PC-9 (cell line): ENCODE measurements at places on chromosomes 3 and 15.
A peak's percentile ranks its signal among the peaks of the same experiment; 100 is the strongest.

GRCh38 chr3:181454451-181455027 is 257.2 kb upstream of the SOX2 start:
- H3K27me3 ChIP-seq: no peaks in the 10 kb centered on the region
- DNase-seq: no peak
- no peak overlapping the region for H3K4me3 ChIP-seq
- no peak overlapping the region for H3K27ac ChIP-seq
- H3K36me3 ChIP-seq: no peaks in the 10 kb centered on the region
- H3K4me1 ChIP-seq: no peaks in the 10 kb centered on the region

- no peaks in the 10 kb centered on the region for H3K36me3 ChIP-seq
- H3K27ac ChIP-seq: peak overlapping the region; percentile 74
- DNase-seq: peak; percentile 99
- peak overlapping the region; percentile 42; the same call in 1 of the 2 replicates for H3K4me3 ChIP-seq
- peaks cover 37% of the 10 kb centered on the region for H3K4me1 ChIP-seq
Measured at GRCh38 chr3:195914648-195915473, 6.5 kb upstream of the TNK2 start.

DNA sequence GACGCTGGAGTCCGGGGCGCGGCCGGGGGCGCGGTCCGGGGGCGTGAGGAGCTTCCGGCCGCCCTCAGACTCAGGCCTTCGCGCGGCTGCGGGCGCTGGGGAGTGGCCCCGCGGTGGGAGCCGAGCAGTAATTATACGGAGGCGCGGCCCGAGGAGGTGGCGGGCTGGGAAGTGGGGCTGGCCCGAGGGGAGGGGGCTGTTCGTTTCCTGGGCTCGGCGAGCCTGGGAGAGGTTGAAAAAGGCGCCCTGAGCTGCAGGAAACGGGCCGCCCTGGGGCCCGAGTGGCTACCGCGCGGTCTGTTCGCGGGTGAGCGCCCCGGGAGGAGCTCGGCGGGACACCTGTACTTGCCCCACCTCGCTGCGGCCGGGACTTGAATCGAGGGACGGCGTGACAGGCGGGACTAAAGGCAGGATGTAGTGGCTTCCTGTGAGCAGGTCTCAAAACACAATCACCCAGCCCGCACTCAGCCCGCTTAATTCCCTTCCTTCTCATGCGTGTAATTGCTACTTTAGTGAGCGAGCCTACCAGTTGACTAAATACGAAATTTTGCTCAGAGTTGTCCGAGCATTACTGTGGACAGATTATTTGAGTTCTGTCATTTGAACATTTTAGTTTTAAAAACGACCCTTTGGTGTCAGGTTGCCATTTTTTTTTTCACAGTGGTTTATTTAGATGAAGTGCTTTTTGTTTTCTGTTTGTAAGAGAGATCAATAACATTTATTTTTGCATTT is 860 bp downstream of the RASA2 start:
- DNase-seq: peak; percentile 82
- peak overlapping the region; percentile 90 for H3K27ac ChIP-seq
- H3K36me3 ChIP-seq: no peaks in the 10 kb centered on the region
- no peaks in the 10 kb centered on the region for H3K27me3 ChIP-seq
- H3K4me1 ChIP-seq: peaks cover 50% of the 10 kb centered on the region
- H3K4me3 ChIP-seq: peak overlapping the region; percentile 76

GRCh38 chr3:49311283-49311682 is 28.6 kb downstream of the USP4 start:
- H3K27me3 ChIP-seq: no peaks in the 10 kb centered on the region
- no peak overlapping the region for H3K27ac ChIP-seq
- no peaks in the 10 kb centered on the region for H3K4me1 ChIP-seq

DNA sequence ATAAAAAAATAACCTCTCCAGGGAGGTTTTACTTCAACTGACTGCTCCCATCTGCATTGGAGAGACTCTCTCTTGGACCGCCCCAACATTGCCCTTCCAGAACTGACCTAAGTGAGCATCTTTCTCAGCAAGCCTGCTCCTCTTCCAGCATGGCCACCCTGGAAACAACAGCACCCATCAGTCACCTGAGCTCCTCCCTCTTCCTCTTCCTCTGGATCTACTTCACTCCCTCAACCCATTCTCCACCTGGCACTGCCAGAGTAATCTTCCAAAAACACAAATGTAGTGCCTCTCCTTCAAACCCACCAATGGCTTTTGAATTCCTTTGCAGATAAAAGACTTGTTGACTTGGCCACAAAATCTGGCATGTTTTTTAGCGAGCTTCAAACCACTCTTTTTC is 128.8 kb upstream of the NR2F2 start:
- DNase-seq: no peak
- H3K36me3 ChIP-seq: no peaks in the 10 kb centered on the region
- H3K4me3 ChIP-seq: no peak overlapping the region

- H3K27me3 ChIP-seq: peaks cover 41% of the 10 kb centered on the region
- no peaks in the 10 kb centered on the region for H3K4me1 ChIP-seq
- no peak overlapping the region for H3K27ac ChIP-seq
Measured at GRCh38 chr3:134796281-134797056, 1.4 kb downstream of the EPHB1 start.

GRCh38 chr3:45017821-45018220 is 8.3 kb upstream of the CLEC3B start:
- no peak overlapping the region for H3K27ac ChIP-seq
- DNase-seq: no peak
- H3K4me1 ChIP-seq: no peaks in the 10 kb centered on the region
- no peak overlapping the region for H3K4me3 ChIP-seq
- no peaks in the 10 kb centered on the region for H3K27me3 ChIP-seq
